Caki2 (cell line): ENCODE measurements at places on chromosomes 5 and 9. TPM values are rescaled to one million over a fixed set of nuclear protein-coding genes. Genes with fewer than 3 reads are reported as not detected.
A peak's percentile ranks its signal among the peaks of the same experiment; 100 is the strongest.

DNA sequence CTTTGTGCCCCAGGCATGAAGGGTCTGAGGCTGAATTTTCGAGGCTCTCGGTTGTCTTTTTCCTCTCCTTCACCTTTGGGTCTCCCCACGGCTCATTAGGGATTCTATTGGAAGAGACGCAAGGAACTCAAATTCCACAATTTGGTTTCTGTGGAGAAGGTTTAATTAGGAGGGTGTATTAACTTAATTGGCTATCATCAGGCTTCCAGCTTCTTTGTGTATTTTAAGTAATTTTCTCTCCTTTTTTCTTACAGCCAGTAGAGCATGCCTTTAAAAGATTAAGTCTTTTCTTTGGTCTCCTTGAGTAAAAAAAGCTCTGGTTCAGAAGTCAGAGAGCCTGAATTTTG is 115.4 kb downstream of the PDZD2 start:
- no peak for DNase-seq

DNA sequence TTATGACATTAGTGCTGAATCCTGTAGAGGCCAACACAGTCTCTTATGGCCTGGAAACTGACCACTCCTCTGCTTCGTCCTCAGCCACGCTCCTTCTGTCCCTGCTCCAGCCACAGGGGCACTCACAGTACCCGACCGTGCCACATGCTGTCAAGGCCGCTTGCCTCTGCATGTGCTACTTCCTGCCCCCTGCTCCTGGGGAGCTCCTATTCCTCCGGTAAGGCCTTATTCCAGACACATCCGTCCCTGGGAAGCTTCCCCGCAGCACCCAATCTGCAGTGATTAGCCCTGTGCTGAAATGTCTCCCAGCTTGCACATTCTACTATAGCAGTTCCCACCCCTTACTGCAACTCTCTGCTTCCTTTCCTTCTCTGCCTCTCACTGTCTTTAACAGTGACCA is 187.5 kb downstream of the CRB2 start:
- no peak for DNase-seq

DNA sequence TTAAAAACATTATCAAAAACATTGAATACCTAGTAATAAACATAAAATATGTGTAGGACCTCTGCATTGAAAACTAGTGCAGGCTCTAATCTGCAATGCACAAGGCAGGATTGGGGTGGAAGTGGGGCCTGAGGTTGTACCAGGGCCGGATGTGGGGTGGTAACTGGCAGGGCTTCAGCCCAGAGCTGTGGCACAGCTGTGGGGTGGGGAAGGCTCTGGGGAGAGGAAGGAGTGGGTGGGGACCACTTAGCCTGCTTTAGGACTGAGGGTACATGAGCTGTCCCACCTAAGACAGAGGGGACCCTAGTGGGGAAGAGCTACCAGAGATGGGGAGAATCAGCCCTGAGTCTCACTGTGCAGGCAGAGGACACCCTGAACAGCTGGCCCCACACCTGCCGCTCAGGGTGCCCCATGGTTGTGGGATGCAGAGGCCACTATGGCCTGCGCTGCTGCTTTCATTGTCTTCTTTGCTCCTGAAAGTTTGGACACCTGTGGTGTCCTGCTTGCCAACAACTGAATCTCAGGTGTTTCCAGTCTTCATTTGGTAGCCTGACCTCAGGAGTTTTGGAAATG is 311.4 kb downstream of the TLE4 start:
- DNase-seq = no peak

DNA sequence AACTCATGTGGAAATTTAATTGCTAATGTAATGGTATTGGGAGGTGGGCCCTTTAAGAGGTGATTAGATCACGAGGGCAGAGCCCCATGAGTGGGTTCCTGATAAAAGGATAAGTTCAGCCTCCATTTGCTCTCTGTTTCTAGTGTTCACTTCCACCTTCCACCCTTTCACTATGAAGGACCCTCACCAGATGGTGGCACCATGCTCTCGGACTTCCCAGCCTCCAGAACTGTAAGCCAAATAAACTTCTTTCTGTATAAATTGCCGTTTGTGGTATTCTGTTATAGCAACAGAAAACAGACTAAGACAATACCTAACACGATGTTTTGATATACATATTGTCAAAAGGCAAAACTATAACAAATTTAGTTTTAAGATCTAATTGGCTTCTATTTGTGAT is 166.2 kb downstream of the DEPDC1B start:
- no peak for DNase-seq

- DNase-seq = no peak
Observed at GRCh38 chr5:122219436-122220166, 90.3 kb downstream of the ZNF474 start.

DNA sequence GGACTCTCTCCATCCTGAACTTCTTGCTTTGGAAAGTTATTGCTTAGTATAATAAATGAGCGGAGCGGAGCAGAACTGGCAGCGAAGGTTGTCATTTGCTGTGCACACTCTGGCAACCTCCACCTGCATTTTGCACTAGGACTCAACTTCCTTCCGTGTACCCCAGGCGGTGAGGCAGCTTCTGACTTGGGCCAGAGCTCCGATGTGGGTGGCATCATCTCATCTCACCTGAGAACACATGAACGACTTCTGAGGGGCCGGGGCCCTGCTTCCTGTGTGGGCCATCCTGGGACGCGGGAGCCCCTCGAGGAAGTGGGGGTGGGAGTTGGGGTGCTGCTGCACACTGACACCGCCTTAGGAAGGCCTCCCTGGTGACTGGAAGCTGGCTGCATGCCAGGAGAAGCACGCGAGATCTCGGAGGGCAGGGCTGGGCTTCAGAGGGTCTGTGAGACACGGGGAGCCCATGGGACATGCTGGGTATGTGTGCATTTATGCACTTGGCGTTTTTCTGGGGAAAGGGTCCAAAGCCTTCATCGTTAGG is 56.5 kb upstream of the COL5A1 start:
- no peak for DNase-seq

DNA sequence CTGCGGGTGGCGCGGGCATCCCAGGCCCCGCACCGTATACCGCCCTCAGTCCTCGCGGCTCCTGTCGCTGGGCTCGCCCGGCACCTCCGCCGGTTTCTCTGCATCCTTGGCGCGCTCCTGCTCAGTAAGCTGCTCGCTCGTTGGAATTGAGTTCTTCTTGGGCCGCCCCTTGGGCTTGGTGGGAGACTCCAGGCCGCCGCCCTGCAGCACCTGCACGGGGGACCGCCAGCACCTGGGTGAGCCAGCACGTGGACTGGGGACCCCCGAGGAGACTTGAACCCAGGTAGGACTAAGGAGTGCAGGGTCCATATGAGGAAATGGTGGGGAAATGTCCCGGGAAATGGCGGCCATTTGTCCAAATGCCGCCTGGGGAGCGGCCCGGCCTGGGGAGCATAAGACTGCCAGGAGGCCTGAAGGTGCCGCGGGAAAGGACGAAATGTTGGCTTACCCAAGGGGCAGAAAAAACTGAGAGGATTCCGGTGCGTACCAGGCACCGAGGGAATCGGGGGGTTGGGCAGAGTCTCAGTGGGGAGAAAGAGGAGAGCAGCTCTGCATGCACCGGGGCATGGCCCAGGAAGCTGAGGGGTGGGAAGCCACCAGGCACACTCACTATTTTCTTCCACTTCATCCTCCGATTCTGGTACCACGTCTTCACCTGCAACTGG is 2.9 kb downstream of the BARX1 start:
- DNase-seq = no peak

DNA sequence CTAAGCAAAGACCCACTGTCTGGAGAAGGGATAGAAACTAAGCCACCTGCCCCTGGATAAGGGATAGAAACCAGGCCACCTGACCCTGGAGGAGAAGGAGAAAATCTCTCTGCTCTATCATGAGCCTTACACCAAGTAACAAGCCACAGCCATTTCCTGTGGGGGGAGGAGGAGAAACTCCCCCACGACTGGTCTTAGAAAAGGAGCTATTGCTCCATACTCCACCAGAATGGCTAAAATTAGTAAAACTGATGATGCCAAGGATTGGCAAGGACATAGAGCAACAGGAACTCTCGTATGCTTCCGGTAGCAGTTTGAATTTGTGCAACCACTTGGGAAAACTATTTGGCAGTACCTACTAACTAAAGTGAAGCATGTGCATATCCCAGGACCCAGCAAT is 70.8 kb downstream of the ACTL7B start:
- DNase-seq = no peak

GRCh38 chr5:36029914-36030313 is 36.8 kb downstream of the UGT3A2 start:
- no peak for DNase-seq

DNA sequence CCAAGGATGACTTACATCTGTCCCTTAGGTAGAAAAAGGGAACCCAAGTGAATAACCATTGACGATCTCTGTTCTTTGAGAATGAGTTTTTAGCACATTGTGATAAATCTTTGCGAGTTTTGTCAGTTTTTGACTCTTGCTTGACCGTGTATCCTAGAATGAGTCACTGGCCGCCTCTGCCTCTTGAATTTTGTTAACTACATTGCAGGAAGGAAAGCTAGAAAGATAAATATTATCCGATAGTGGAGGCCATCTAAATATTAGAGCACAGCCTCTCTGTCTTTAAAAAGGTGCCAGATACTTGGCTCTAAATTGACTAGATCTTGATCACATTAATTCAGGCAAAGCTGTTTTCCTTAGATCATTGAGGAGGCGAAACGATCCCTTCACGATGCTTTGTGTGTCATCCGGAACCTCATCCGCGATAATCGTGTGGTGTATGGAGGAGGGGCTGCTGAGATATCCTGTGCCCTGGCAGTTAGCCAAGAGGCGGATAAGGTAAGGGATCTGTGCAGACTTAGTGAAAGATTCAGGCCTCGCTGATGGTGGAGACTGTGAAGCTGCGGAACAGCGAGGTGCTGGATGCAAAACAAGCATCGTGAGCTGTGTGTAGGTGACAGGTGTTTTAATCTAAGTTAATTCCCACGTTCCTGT is 12.2 kb downstream of the CCT5 start:
- DNase-seq = no peak

DNA sequence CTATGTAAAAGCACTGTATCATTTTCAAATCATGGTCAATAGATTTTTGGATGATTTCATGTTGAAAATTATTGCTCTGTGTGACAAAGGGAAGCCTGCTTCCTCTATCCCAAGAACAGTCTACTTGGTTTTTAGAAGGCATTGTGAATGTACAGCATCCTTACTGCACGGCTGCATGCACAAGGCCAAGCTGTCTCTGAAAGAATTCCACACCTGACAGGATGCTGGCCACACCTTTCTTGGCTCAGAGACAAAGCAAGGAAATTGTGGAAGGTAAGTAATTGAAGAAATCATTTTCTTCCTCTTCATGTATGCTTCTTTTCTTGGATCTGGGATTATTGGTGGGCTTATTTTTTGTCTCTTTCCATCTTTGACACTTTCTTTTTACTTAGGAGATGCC is 53.7 kb upstream of the VCAN start:
- DNase-seq = no peak

- DNase-seq = no peak
Observed at GRCh38 chr5:9339206-9339818, 206.6 kb downstream of the SEMA5A start.

GRCh38 chr5:169289520-169289919 is 11.4 kb downstream of the SLIT3 start:
- DNase-seq = no peak

GRCh38 chr5:73825736-73826135 is 199.7 kb downstream of the ARHGEF28 start:
- peak; percentile 14 for DNase-seq

GRCh38 chr5:132488590-132488989 is 2.0 kb downstream of the IRF1 start:
- no peak for DNase-seq

DNA sequence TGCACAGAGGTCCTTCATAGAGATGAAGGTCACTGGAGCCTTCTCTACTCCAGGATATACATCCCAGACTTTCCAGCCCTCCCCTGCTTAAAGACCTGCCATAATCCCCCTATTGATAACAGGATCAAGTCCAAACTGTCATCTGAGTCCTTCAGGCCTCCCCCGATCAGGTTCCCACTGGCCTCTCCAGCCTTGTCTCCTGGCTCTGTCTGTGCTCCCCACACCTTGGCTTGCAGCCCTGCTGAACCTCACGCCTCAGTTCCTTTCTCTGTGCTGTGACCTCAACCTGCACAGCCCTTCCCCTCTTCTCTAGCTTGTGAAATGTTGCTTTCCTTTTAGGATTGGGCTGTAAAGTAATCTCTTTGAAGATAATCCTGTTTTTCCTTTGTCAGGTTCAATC is 2.5 kb upstream of the HRH2 start:
- DNase-seq = no peak

- DNase-seq = no peak
Observed at GRCh38 chr9:4435197-4435596, 55.1 kb upstream of the SLC1A1 start.

DNA sequence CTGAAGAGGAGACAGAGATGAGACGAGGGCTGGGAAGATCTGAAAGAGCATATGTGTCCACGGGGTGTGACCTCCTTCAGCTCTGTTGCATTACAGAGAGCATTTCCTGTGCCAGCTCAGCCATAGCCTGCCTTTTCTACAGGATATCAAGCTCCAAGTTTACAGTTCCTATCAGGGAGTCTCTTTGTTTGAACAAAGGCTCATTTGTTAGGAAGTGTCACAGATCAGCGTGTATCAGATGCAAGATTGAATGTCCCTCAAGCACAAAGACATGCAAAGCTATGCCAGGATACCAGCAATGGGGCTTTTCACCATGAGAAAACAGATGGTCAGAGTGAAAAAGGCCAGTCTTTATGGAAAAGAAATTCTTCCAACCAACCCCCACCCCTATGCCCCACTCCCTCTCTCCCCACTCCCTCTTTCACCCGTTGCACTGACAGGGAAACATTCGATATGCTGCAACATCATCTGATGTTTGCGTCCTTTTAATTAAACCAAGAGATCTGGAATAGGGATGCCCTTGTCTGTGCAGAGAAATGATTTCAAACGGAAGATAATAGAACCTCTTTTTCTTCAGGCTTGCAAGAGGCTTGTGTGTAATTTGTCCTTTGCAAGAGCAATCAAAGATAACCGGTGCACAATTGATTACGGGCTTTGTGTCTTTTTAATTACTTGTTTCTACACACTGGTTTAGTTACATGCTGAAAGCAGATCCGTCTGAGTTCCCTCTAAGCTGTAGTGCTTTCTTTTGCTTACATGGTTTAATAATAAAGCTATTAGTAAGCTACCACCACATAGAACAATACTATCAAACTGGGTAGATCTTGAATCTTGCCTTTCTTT is 263.1 kb upstream of the RGMB start:
- DNase-seq = no peak

GRCh38 chr9:130830231-130830760 is 4.8 kb upstream of the ABL1 start:
- no peak for DNase-seq

GRCh38 chr5:169765176-169765996 is 128.3 kb downstream of the DOCK2 start:
- no peak for DNase-seq

Gene GDA
- 26.3 and 31.2 TPM in 2 replicates for total RNA-seq

Gene SWI5
- total RNA-seq = 97.2 and 141 TPM in 2 replicates

Gene PDLIM4
- total RNA-seq = 1.4 TPM in 1 of 2 replicates, not detected in the other

Gene C9
- not detected in 2 replicates for total RNA-seq

Gene SH3GLB2
- total RNA-seq = 60.5 and 64.1 TPM in 2 replicates

Gene HCN1
- total RNA-seq = not detected in 2 replicates

Gene TTC16
- total RNA-seq = 0.67 TPM in 1 of 2 replicates, not detected in the other

Gene SHROOM1
- 8.7 and 11.6 TPM in 2 replicates for total RNA-seq

Gene SIT1
- total RNA-seq = not detected in 2 replicates
